Progenitor cell of endocrine pancreas (in vitro differentiated cells): ENCODE measurements at places on chromosomes 6 and 20. TPM values are rescaled to one million over a fixed set of nuclear protein-coding genes. Genes with fewer than 3 reads are reported as not detected.
A peak's percentile ranks its signal among the peaks of the same experiment; 100 is the strongest.

DNA sequence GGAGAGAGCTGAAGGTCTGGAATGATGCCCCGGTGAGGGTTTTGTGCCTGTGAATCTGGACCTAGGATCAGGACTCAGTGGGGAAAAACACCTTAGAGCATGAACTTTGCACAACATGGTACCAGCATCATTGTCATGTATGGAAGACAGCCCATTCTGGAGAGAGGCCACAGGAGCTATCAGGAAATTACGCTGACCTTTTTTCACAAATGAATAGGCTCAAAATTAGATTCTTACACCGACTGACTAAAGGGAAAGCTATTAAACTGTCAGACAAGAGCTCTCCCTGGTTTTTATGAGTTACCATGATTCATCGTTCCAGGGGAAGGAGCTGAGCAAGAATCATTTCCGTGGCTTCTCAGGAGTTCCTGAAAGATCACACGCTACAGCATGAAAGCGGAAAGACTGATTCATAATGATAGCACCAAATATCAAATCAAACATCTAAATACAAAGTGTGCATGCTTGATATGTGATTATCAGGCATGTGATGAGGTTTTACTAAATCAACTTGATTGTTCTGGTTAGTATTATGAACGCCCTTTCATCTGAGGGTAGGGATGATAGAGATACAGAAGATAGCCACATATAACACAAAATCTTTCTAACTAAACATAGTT is 224.9 kb upstream of the SMLR1 start:
- DNase-seq: no peak
- H3K4me3 ChIP-seq: no peak overlapping the region
- no peaks in the 10 kb centered on the region for H3K27me3 ChIP-seq
- no peak overlapping the region for H3K27ac ChIP-seq
- H3K36me3 ChIP-seq: no peaks in the 10 kb centered on the region

DNA sequence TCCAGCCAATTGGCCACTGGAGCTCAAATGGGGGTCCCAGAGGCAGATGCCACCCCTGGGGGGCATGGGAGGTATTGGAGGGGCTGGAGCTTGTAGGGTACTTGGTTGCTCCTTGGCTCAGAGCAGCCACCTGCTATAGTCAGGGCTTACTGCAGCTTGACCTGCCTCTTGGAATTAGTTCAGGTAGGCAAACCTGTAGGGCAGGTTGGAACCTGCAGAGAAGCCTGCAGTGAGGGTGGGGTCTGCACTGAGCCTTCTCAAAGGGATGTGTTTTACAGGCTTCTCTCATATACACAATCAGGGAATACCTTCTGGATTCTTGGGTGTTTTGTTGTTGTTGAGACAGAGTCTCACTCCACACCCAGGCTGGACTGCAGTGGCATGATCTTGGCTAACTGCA is 94.2 kb upstream of the MYL9 start:
- peaks cover 4% of the 10 kb centered on the region for H3K27me3 ChIP-seq
- no peak overlapping the region for H3K4me3 ChIP-seq
- no peak for DNase-seq
- no peak overlapping the region for H3K27ac ChIP-seq

GRCh38 chr20:1323830-1324597 is 4.9 kb downstream of the SDCBP2 start:
- peak overlapping the region; percentile 31 for H3K4me3 ChIP-seq
- peaks cover 3% of the 10 kb centered on the region for H3K27me3 ChIP-seq
- H3K4me1 ChIP-seq: peaks cover 11% of the 10 kb centered on the region
- DNase-seq: no peak

- peaks cover 4% of the 10 kb centered on the region for H3K4me1 ChIP-seq
- H3K36me3 ChIP-seq: no peaks in the 10 kb centered on the region
- no peak overlapping the region for H3K4me3 ChIP-seq
- no peak for DNase-seq
Observed at GRCh38 chr6:151233731-151234130, 6.0 kb upstream of the AKAP12 start.

Gene METTL24
- 10.0 and 14.8 TPM in 2 replicates for total RNA-seq

DNA sequence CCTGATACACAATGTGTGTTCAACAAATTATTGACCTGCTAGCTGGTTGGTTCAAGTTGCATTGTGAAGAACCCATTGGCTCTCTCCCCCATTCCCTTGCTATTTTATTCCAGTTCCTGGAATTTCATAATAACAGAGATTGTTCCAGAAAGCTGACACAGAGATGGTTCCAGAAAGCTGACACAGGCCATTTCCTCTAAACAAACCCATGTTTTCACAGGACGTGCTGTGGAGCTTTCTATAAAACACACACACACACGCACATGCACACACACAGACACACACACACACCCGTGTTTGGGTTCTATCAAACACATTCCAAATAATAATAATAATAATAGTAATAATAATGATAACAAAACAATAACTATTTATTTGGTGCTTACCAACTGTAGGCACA is 259.1 kb downstream of the CLIC5 start:
- no peaks in the 10 kb centered on the region for H3K4me1 ChIP-seq
- H3K36me3 ChIP-seq: no peaks in the 10 kb centered on the region
- no peak overlapping the region for H3K27ac ChIP-seq
- H3K27me3 ChIP-seq: peaks cover 10% of the 10 kb centered on the region
- no peak overlapping the region for H3K4me3 ChIP-seq
